ENCODE measurements at places on chromosomes 5 and 9.

- DNase-seq, result no peak
These were observed 310.5 kb upstream of the KIF2A start for GRCh38 chr5:61995486-61995885.

DNA sequence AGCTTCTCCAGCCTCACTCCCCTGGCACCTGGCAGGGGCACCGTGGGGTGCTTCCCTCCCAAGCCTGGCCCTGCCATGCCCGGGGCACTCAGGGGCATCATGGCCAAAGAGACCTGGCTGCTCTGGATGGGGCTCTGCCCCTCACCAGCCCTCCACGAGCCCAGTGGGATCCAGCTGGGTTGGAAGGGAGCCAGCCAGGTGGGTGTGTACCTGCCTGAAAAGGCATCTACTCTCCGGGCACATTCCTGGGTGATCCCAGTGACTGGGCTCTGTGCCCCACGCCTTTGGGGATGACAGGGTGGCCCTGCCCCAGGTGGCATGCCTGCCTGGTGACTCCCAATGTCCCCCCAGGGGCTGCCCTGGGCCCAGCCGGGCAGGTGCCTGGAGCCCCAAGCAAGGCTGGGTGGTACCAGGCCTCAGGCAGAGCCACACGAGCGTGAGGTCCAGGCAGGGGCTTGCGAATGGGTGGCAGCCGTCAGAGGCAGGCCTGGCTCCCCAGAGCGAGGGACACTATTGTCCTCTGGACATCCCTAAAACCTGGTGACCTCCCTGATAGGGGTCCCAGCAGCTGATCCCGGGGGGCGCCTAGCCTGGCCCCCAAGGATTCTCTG lies 777 bp downstream of the GPSM1 start:
- DNase-seq, result no peak

- DNase-seq, result no peak
These were observed 31.5 kb downstream of the PAX5 start for GRCh38 chr9:37002413-37003217.

DNA sequence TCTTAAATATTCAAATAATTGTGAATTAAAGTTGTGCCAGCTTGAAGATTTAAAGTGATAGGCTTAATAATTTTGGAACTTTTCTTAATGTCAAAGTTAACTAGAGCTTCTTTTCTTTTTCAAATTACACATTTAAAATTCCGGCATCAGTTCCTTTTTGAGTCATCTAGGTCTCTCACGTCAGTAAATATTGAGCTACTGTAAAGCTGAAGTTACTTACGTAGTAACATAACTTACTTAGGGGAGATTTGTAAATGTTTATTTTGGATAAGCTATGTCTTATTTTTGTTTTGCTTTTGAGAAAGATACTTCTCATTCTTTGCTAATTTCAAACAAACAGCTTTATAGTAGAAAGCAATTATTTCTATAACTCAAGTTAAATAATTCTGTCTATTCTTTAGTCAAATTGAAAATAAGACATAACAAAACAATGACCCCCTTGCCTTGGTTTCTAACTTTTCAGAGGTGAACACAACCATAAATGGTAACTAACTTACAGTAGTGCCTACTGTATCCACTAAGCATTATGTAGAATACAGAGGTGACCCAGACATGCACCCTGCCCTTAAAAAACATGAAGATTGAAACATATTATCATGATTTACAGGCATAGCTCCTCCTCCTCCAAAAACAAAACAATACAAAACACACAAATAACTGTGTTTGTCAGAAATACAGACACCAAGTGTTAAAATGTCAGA lies 29.8 kb downstream of the CD274 start:
- no peak for DNase-seq

DNA sequence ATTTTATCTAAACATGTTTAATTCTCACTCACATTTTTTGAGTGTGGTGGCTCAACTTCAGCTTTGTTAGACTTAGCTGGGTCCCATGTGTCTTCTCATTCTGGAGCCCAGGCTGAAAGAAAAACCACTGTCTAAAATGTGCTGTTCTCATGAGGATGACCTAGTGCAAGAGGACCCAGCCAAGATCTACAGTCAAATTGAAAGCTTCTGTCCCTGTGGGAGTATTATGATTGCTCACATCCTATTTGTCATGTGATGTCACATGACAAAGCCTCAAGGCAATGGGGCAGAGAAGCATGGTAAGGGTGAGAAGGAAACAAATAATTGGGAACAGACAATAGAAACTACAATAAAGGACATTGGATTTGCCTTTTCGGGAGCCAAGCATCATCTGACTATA lies 113.4 kb upstream of the ASTN2 start:
- no peak for DNase-seq

DNA sequence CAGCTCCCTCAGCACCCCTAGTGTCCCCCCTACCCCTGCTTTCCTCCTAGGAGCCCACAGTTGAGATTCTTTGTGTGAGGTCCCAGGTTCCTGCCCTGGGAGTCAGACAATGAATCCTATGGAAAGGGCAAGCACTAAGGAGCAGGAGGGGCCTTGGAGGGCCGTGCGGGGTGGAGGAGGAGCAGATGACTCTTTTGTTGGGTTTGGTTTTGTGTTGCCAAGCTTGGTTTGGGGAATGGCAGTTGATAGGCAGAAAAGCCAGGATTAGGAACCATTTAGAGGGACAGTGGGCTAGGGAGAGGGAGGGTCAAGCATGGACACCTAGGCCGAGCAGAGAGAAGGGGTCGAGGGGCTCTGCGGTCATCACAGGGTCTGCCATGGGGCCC lies 61.6 kb upstream of the SPTLC1 start:
- no peak for DNase-seq

DNA sequence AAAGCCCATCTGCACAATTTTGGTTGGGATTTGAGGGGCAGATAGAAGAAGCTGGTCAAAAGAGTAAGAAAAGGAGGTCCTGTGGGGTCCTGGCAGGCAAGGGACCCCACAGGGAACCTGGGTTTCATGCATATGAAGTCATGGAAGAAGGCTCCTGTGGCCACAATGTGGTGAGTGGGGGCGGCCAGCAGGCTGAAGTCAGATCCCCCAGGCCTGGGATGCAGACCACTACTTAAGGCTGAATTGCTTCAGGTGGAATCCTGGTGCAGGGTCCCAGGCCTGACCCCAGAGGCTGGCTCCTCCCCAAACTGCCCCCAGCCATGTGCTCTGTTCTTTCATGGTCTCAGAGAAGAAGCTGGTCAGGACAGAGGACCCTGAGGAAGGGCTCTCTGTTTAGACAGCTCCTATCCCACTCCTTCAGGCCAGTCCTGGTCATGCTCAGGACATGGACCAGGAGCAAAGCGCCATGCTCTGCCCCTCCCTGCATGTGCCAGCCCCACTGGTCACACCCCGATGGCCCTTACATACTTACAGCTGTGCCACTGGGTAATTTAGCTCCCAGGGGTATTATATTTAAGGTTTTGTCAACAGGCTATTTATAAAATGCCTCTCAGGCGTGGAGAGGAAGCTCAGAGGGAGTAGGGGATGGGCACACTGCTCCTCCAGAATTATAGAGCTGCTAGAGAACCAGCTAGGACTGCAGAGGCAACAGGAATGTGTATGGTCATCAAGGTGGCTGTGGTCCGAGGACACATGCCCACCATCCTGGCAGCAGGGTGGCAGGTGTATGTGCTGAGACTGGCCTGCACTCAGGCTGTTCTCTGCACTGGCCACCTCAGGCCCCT lies 33.4 kb downstream of the C5orf15 start:
- DNase-seq, result no peak

DNA sequence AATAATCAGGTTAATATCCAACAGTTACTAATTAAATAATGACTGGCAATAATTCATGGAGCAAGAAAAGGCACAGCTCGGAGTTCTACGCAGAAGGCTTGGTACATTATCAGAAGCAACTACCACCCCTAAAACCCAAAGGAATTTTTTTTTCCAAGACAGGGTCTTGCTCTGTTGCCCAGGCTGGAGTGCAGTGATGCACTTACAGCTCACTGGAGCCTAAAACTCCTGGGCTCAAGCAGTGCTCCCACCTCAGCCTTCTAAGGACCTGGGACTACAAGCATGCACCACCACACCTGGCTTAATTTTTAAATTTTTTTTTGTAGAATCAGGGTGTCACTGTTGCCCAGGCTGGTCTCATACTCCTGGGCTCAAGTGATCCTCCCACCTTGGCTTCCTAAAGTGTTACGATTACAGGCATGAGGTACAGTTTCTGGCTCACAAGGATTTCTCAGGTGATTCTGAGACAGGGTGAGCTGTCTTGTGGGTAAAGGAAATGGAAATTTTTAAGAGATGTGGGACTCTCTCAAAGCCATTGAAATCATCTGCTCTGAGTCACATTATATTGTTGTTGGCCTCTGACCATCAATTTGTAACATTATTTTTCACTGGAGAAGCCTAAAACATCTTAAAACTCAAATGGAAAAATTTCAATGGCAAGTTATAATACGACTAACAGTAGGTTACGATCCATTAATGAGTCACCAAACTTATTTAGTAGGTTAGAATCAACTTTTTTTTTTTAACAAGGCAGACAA lies 19.7 kb upstream of the HSDL2 start:
- no peak for DNase-seq

GRCh38 chr9:20353524-20353923 lies 268.8 kb downstream of the MLLT3 start:
- no peak for DNase-seq

DNA sequence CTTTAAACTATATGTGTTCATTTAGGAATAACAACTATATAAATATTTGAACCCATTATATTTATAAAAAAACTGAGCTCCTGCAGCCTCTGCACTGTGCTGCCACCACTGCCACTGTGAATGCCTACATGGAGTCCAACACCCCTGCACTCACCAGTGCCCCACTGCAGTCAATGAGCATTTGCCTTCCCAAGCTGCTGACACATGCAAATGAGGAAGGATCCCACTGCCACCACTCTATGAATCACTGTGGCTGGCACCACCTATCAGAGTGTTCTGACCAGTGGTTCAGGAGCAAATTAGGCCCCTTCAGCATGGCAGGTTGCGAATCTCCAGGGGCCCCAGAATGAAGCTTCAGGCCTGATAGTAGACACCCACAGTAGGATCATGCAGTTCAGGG lies 9.1 kb downstream of the IFNA5 start:
- DNase-seq, result no peak

DNA sequence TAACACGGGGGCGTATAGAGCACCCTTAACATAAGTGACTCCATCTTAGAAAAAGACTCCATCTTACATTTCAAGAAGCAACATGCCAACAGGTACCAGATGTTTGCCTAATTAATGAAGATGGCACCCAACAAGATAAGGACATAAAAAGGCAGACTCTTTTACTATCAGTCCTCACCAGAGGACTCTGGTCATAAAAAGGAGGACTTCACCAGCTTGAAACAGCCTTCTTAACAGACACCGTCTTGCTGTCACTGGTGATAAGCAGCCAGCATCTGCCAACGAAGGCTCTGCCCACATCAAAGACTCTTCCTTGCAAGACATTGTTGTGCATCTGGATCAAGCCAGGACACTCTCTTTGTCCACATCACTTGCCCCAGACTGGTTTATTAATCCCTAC lies 80.3 kb downstream of the S1PR3 start:
- DNase-seq, result no peak

GRCh38 chr9:123611226-123611625 lies 255.2 kb downstream of the CRB2 start:
- no peak for DNase-seq

DNA sequence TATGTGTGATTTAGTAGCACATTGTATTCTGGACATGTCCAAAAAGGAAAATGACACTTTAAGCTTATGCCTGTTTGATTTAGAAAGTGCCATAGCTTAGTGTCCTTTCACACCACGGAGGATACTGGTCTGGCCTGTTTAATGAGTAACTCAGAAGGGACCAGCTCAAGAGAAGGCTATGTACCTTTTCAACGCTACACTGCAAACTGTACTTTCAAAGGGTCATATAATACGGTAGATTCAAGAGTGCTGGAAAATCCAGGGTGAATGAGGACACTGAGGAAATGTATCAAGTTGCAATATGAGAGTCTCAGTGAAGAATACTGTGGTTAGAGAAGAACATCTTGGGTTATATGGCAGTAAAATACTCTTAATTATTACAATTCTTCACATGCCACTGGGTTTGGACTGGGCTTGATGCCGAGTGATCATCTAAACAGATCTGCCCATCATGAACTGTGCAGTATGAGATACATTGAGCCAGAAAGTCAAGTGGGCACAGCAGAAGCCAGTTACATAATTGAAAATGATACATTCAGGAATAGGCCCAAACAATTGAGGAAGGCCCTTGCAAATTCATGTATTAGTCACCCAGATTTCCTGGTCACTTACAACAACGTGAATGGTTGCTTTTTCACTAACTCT lies 1211.5 kb upstream of the CDH9 start:
- DNase-seq, result no peak

DNA sequence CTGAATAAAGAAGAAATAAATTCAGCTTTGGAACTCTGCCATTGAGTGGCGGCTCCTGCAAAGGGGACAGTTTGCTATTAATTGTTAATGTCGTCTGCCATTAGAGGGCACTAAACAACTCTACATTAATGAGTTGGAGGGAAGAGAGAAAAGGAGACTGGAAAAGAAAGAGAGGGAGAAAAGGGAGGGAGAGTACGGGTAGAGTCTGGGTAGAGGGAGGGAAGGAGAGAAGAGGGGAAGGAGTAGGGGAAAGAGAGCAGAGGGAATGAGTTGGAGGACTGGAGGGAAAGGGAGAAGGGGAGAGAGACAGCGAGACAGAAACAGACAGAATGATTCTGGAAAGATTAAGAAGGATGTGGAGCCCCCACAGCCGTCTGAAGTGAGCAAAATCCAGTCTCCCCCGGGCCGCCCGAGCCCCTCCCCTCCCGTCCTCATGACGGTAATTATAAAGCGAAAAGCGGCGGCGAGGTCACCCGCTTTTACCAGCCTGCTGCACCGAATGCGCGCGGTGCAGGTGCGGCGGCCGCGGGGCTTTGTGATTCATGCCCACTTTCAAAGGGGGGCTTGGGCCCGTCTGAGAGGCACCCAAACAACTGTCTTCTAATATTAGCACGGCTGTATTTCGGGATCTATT lies 1.9 kb upstream of the FST start:
- DNase-seq, result peak; percentile 45

GRCh38 chr5:132427281-132428146 lies 58.0 kb downstream of the SLC22A5 start:
- no peak for DNase-seq

GRCh38 chr9:116905171-116905588 lies 218.1 kb downstream of the TRIM32 start:
- no peak for DNase-seq

DNA sequence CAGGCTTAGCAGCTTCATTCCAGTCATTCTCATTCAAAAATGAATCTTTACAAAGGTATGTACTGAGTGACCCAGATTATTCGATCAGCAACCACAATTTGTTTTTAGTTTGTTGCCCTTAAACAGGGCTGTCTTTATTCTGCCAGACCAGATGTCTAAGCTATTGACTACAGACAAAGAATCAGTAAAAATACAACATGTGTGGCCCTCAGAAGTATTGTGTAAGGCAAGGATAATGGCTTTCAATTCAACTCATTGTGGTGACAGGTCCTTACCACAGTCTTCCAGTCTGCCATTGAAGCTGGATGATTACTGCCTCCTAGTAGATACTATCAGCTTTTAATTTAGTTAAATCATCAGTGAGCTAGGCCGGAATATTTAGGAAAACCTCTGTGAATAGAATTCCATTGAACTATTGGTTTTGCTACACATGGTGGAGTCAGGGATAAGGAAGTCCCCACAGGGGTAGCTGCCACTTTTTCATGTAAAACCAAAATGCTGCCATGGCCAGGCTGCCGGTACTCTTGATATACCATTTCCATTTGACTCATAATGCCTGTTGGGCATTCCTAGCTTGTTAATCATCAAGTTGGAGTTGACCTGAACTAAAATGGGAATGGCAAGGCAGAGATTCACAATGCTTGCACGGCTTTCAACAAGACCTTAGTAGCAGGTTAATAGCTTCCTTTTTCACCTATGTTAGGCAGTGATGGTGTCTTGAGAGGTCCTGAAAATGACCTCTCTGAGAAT lies 175.6 kb downstream of the MEF2C start:
- DNase-seq, result no peak

GRCh38 chr9:32117291-32117690 lies 267.2 kb upstream of the ACO1 start:
- DNase-seq, result no peak

All from COLO829 (cell line).